DMS 273 treated with DMSO at 0.1 percent for 48 hours (cell line): ENCODE measurements at places on chromosomes 6 and 20.

DNA sequence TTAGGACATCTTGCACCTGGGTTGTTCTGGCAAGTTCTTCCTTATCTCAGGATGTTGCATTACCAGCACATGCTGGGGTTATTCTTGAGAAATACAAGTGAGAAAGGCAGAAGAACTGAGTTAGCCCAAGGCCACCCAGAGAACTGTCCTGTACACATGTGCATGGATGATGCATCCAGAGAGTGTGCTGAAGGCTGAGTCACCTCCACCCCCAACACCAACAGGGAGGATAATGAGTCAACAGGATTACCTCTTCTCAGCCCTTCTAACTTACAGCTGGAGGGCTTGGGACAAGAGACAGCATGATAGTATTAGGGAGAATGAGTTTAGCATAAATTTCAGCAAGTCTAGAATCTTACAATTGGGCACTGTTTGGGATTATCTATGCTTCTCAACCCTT, 8.5 kb downstream of the SCGN start:
- no peak for DNase-seq

DNA sequence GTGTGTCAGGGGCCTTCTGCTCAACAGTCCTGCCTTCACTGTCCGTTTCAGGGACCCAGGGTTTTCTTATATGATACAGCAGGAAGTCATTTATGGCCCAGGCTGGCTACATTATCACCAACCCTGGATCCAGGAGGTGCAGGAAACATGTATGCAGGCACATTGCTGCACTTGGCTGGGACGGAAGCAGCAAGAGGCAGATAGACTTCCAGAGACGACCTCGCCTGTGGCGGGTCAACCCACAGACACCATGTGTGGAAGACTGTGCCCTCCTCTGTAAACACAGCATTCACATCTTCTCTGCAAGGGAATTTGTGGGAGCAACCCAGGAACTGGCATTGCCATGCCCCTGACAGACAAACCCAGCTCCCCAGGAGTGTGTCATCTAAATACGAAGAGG, 43.7 kb downstream of the TBC1D7 start:
- DNase-seq: no peak

GRCh38 chr6:87401832-87402231, 5.9 kb upstream of the CFAP206 start:
- no peak for DNase-seq

GRCh38 chr20:29497261-29497671, 1760.2 kb upstream of the DEFB115 start:
- no peak for DNase-seq

DNA sequence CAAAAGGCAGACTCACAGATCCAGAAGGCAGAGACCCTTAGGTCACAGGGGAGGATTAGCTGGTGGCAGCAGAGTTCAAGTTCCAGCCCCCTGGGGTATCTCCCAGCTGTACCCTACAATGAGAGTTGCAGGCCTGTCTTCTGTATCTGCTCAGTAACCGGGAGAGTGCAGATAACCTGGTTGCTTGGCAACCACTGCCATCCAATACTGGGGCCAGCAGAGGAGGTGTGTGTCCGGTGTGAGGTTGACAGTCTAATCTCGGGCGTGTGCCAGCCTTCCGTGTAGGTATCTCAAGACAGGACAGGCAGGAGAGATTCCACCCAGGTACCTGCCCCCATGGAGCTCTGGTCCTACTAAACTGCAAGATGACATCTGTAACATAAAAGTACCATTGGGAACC, 56.6 kb upstream of the TBC1D7 start:
- no peak for DNase-seq

- no peak for DNase-seq
Observed at GRCh38 chr20:6704132-6704861, 63.2 kb upstream of the BMP2 start.

DNA sequence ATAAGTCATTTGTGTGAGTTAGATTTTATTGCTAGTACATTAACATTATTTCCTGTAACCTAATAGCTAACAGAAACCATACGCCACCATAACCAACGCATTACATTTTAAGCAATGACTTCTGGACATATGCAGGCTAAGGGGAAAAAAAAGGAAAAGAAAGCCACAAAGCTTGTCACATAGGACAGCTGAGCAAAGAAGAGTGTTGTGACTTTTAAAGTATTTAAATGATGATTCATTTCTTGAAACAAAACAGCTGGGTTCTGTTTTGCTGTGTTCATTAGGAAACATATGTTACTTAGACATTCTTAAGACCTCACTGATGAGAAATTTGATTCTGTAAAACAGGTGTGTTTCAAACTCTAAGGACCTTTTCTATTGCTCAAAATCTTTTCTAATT, 171.4 kb downstream of the COL9A1 start:
- no peak for DNase-seq

DNA sequence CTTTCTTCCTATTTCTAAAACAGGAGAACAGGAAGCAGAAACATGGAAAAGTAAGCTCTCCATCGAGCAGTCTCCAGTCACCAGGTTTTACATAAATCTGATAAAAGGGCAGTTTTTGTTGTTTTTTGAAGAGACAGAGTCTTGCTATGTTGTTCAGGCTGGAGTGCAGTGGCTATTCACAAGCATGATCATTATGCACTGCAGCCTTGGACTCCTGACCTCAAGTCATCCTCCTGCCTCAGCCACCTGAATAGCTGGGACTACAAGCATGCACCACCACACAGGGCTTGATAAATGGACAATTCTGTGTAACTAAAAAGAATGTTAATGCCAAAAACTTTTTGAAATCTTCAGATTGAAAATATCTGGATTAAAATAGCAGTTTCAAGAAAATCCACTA, 23.8 kb downstream of the SAMHD1 start:
- no peak for DNase-seq

DNA sequence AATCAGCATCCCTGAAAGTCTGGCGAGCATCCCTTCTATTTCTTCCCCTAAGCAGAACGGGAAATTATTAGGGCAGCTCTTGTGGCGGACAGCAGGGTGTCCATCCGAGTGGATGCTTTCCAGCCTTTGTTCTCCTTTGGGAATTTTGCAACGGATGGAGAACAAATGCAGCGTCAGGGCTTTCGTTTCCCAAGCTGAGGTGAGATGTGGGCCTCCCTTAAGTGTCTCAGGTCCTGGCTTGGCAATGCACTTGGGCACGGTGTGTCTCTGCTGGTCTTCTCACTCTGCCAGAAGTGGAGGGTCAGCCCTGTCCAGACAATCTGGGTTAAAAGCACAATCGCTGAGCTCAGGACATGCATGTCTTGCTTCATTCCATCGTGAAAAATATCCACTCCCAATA, 43.5 kb downstream of the FOXA2 start:
- no peak for DNase-seq

DNA sequence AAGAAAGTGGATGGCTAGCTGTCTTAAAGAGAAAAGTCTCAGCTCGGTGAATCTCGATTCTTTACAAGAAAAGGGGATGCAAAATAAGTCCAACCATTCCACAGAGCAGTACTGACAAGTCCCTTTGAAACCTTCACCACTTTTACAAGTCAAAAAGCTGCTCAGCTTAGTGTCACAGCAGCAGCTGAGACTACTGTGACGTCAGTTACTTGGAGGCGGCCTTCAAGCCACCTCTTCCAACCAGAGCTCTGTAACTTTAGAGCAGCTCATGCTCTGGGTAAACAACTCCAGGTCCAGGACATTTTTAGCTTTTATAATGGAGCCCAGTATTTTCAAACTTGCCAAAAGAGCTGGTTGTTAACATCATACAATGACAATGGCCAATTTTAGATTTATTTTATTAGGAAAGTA, at the start of gene KIAA0408:
KIAA0408 (minus strand) TSS at position 159 of the 411 bp plus-strand sequence. CDS start 5,408 bp downstream, outside the sequence.
- no peak for DNase-seq

GRCh38 chr20:56516631-56517030, 7.9 kb upstream of the FAM209A start:
- DNase-seq: no peak

- DNase-seq: no peak
Observed at GRCh38 chr6:165218829-165219228, 90.6 kb downstream of the C6orf118 start.

DNA sequence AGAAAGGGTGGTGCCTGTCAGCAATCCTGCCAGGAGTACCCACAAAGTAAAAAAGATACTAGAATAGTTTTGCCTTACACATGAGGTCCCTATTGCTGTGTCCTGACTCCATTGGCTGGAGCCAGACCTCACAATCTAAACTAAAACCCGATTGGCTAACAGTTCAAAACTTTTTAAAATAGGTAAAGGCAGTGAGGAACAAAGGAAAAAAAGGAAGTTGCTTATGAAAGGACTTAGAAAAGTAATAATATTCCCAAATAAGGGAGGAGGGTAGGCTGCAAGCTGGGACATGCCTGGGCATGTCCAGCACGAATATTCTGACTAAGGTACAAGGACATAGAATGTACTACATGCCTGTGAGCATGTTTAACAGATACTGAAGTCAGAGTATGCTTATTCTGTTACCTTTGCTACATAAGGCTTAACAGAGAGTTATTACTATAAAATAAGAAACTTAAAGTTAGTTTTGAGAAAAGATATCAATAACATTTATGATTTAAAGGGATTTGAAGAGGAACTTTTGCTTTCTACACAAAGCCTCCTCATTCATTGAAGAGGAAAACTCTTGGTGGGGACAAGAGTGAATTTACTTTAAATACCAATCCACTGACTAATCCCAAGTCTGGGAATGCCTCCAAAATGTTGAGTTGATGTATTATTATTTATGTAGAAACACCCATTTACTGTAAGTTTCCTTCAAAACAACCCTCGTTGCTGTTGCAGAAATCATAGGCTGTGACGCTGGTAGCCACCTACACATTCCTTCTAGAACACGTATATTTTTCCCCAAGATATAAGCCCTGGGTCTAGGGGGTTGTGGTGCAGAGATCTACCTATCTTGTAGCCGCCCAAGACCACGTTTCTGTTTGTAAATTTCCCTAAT, 8.2 kb upstream of the MTHFD1L start:
- DNase-seq: no peak

- no peak for DNase-seq
Observed at GRCh38 chr20:20761301-20761700, 48.9 kb upstream of the RALGAPA2 start.

GRCh38 chr6:85191656-85192055, 258.2 kb upstream of the NT5E start:
- DNase-seq: no peak

DNA sequence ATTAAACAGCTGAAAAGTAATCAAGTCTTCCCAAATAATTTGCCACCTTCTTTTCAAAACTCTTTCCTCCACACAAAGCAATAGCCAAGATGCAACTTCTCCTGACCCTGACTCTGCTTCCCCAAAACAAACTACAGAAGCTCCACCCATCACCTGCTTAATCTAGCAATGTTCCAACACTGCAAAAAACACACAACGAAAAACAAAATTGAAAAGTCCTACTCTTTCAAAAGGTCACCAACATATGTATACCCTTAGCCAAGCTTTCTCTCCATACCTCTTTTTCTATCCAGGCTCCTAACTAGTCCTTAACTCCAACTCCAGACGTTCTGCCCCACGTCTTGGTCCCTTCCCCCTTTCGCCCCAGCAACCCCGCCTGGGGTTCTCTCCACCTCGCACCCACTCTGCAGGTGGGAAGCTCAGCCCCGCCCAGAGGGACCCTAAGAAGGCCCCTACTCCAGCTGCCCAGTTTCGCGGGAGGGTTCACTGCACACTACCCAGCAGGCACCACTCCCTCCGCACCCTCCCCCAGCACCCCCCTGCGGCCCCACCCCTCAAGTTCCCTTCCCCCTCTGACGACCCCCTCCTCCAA, 717 bp downstream of the CSNK2A1 start:
- no peak for DNase-seq

GRCh38 chr6:157644043-157644810, 178.8 kb upstream of the SNX9 start:
- DNase-seq: no peak

- DNase-seq: no peak
Observed at GRCh38 chr6:81694855-81695254, 57.6 kb downstream of the TENT5A start.

DNA sequence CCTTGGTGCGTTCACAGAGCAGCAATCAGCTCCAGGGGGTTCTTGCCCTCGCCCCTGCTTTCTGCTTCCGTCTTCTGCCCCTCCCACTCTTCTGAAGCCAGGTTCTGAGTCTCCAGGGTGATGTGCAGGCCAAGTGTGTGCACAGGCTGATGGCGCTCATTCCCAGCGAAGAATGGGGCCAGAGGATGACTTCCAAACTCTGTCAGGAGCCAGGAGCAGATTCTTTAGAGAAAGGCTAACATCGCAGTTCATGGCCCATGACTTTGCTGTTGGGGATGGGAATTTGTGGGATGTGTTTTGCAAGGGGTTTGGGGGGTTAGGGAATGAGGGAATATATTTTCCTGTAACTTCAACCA, 56.1 kb upstream of the CCN6 start:
- DNase-seq: no peak

DNA sequence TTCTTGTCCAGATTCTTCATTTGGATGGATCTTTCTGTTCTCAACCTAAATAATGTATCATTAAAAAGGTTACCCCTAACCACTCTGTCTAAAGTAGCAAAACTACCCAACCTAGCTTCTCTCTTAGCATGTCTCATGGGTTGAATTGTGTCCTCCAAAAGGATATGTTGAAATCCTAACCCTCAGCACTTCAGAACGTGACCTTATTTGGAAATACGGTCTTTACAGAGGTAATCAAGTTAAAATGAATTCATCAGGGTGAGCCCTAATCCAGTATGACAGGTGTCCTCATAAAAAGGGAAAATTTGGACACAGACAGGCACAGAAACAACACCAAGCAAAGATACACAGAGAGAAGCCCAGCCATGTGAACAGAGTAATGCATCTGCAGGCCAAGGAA, 6.1 kb upstream of the FRK start:
- DNase-seq: no peak
